ENCODE measurements at places on chromosomes 6 and 20.
A peak's percentile ranks its signal among the peaks of the same experiment; 100 is the strongest.

GRCh38 chr6:36797653-36798052 is 41.6 kb downstream of the CPNE5 start:
- DNase-seq, result no peak

GRCh38 chr6:3045369-3045768 is 22.9 kb upstream of the RIPK1 start:
- no peak for DNase-seq

DNA sequence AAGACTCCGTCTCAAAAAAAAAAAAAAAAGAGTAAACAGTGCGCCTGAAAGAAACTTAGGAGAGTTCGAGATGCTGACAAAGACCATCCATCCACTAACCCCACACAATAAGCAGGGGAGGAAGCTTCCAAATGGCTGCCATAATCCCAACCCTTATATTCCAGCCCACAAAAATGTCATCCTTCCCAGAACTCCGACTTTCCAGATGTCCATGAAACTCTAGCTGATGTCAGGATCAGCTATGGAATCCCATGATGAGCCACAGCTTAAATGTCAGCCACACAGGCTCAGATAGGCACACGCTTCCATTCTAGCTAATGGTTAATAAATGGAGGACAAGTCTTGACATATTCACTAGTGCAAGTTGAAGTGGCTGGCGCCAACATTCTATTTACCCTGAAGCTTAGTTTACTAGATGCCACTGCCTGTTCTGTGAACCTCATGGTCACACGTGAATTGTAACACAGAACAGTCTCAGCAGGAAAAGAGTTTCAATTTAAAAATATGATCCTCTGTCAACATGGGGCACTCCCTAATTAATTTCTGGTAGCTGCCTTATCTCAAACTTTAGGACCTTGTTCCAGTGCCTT is 75.5 kb downstream of the FOXF2 start:
- no peak for DNase-seq

DNA sequence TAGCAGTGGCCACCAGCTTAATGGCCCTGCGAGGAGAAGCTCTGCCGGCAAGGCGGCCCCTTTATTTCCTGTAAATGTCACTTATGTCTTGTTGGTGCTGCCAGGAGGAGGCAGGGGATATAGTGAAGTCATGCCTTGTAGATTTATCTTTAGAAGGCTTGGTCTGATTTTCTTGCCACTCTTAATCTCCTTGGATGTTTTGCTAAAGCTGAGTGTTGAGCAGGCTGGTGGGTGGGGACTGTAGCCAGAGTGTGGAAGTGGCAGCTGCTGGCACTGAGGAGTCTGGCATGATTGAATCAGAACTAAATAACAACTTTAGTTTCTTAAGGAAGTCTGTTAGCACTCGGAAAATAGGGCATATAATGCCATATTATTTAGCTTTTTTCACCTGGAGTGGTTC is 77.9 kb downstream of the PHF20 start:
- DNase-seq, result no peak

DNA sequence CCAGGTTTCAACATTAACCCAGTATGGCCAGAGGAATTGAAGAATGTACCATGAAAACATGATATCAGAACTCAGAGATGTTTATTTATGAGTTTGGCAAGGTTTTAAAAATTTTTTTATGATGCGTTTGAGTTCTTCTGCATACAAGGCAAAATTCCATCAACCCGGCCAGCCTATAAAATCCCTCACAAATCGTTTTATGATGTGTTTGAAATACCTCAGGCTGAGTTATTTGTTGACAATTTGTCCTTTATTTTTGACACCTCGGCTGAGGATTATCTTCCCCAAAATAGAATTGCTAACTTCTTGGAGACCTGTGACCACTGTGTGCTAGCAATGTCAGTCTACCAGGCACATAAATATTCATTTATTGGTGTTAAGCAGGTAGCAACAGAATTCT is 91.9 kb upstream of the SLC24A3 start:
- no peak for DNase-seq

DNA sequence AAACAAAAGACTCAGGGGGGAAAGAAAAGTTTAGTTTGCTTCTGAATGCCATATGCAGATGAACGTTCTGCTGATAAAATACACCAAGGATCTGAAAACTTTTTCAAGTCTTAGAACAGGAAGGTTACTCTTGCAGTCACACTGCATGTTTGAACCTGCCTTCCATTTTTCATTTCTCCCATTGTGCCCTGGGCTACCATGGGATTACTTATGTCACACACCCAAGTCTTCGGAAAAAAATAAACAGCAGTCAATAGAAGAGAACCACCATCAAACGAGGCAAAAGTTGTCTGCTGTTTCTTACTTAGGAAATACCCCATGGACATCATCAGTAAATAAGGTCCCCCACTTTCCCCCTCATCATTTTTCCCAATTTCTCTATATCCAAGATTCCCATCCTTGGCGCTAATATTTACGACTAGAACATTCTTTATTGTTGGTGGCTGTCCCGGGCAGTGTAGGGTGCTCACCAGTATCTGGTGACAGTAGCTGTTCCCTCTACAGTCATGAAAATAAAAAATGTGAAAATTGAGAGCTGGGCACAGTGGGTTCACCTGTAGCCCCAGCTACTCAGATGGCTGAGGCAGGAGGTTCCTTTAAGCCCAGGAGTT is 202.5 kb downstream of the BCAS1 start:
- DNase-seq, result no peak

GRCh38 chr6:45630801-45631200 is 253.1 kb upstream of the SUPT3H start:
- no peak for DNase-seq

DNA sequence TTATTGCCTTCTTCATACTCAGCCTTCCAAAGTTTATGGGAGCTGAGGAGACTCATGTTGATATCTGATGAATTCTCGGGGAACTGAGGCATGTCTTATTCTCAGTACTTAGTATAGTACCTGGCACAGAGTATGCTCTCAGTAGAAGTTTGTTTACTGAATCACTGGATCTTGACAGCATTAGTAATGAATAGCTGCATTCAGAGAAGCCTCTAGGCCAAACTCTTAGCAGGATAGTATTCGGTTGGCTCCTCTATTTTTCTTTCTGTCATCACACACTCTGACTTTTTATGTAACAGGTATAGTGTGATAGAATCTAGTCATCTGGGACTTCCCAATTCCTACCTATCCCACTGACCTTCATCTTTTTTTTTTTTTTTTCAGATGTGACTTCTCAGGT is 566.4 kb upstream of the MAN1A1 start:
- DNase-seq, result no peak

DNA sequence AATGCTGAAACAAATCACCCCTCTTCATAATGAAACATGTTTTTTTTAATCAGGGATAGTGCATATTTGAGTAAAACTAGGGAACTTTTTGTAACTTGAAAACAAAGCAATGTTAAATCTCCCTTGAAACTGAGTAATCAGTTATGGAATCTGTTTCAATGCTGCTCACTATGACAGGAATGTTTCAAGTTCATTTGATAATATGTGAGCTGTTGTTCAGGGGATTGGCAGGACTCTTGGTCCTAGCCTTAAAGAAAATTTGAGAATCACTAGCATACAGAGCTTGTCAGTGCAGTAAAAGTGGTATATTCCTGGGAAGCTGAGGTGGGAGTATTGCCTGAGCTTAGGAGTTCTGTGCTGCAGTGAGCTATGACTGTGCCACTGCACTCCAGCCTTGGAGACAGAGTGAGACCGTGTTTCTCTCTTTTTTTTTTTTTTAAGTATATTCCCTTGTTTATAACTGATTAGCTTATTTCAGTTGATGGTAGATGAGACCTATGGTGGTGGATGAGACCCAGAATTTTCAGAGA is 21.6 kb upstream of the CALHM6 start:
- no peak for DNase-seq

DNA sequence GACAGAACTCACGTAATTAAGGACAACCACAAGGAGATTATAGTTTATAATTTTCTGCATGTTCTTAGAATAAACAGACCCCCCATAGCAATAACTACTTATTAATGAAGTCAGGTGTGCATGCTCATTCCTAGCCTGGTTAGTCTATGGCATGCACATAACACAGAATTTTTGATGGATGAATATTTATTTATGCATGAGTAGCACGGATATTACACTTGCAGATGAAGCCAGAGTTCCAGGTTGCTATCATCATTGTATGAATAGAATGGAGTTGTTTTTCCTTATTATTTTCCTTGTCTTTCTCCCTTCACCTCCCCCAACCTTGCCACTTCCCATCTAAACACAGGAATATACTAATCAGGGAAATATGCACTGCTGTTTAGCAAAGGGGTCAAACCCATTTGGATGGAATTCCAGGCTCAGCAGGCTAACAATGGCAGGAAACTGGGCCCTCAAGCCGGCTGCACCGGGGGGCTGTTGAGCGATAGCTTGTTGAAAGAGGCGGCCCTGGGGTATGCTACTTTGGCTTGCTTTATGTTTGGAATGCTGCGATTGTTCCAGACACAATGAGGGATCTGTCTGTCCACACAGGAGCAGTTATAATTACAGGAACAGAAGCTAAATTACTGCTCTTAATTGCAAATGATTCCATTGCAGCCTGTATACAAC is 112.6 kb downstream of the TMEM170B start:
- no peak for DNase-seq

- no peak for DNase-seq
Measured at GRCh38 chr20:60332523-60332922, 374.3 kb downstream of the CDH26 start.

GRCh38 chr6:138818496-138819194 is 22.8 kb downstream of the ECT2L start:
- DNase-seq, result no peak

DNA sequence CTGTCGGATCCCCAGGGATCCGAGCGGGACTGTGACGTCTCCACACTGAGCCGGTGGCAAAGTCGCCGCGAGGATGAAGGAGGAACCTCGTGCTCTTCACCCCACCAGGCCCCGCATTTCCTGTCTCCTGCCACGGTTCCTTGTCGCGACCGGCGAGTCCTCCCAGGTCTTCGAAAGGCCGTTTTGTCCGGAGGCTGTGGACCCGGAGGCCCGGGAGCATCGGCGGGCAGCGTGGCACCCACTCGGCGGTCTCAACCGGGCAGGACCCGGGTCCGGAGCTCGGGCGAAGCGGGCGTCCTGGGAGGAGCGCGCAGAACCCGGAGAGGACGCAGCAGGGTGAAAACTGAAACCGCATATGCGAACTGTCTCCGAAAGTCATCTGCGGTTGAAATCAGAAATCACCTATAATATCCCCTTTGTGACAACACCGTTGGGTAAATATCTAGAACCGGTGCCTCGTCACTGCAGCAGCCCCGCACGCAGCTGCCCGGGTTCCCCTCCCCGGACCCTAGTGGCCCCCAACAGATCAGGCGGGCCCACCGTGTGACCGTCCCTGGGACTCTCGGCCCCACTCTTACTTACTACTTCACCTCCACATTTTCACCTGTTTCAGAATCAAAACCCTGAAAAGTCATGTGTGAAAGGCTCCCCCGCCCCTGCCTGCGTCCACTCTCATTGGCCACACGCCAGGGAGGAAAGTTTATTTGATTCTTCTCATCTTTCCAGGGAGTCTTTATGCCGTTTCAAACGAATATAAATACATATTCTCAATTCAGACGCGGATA is 3.1 kb upstream of the ULBP2 start:
- no peak for DNase-seq

GRCh38 chr6:11224252-11224965 is 8.1 kb downstream of the NEDD9 start:
- DNase-seq, result no peak

DNA sequence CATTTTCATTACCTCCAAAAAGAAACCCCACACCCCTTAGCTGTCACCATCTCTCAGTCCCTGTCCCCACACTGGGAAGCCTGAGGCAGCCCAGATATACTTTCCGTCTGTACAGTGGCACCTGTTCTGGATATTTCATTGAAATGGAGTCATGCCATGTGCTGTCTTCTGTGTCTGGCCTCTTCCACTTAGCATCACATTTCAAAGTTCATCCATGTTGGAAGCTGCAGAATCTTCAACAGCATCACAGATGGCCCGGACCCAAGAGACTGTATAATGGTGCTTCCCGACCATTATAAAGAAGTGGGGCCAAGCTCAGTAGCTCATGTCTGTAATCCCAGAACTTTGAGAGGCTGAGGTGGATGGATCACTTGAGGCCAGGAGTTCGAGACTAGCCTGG is 58.4 kb downstream of the DLGAP4 start:
- no peak for DNase-seq

- DNase-seq, result no peak
Measured at GRCh38 chr6:87660226-87660911, 41.7 kb downstream of the AKIRIN2 start.

DNA sequence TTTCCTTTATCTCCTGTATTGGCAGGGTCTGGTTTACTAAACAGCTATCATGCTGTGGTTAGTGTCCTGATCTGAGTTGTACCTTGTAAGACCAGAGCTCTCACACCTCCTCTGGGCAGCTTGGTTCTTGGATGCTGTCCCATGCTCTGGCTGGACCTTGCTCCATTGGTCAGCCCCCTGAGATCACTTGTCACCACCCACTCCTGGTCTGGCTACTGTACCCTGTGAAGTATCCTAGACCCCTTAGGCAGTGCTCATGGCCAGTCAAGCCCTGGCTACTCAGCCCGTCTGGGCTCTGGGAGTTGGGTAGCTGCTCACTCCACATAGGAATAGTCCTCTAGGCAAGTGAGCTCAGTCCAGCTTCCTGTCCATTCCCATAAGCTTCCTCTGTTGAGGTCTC is 31.1 kb downstream of the ADGRF4 start:
- no peak for DNase-seq

- no peak for DNase-seq
Measured at GRCh38 chr20:59253779-59254319, 46.6 kb upstream of the EDN3 start.

GRCh38 chr20:2793471-2793870 is 7.0 kb downstream of the CPXM1 start:
- DNase-seq, result no peak

GRCh38 chr6:6495851-6496250 is 92.7 kb upstream of the LY86 start:
- no peak for DNase-seq

- no peak for DNase-seq
Measured at GRCh38 chr20:38342216-38342615, 4.1 kb upstream of the LBP start.

GRCh38 chr20:6008254-6008653 is 45.6 kb downstream of the LRRN4 start:
- DNase-seq, result peak; percentile 29
